NCI-H2029 (cell line): ENCODE measurements at places on chromosomes 2 and 18.

- DNase-seq: no peak
These were observed 108.4 kb upstream of the MCFD2 start for GRCh38 chr2:47024046-47024445.

- no peak for DNase-seq
These were observed 35.9 kb upstream of the MGAT5 start for GRCh38 chr2:134217924-134218323.

DNA sequence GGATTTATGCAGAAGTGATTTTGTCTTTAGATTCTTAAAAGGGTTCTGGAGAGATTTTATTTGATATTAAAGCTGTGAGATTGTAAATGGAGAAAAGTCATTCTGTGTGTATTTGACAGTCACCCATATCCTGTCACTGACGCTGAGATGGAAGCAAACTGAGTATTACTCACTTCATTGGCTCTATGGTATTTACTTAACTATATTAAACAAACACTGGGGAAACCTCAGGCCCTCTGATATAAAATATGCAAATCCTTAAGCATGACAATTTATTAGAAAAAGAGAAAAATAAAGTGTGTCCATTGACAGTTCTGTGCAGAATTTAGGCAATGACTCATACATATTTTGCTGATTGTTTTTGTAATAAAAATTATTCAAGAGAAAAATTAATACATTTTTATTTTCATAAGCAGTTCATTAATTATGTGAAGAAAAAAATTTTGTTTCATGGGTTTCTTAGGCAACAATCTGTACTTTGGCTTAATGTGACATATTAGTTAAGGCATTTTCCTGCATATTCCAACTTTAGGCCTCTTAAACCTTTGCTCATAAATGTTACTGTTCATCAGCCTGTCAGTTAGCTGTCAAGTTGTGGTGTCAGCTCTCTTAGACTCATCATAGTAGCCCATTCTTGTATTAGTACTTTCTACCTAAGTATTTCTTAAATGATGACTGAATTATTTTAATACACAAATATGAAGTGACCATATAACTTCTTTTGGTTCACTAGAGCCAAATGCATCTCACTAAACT, 99.9 kb downstream of the PARD3B start:
- DNase-seq: no peak

GRCh38 chr2:48915884-48916283, 160.4 kb upstream of the LHCGR start:
- no peak for DNase-seq

DNA sequence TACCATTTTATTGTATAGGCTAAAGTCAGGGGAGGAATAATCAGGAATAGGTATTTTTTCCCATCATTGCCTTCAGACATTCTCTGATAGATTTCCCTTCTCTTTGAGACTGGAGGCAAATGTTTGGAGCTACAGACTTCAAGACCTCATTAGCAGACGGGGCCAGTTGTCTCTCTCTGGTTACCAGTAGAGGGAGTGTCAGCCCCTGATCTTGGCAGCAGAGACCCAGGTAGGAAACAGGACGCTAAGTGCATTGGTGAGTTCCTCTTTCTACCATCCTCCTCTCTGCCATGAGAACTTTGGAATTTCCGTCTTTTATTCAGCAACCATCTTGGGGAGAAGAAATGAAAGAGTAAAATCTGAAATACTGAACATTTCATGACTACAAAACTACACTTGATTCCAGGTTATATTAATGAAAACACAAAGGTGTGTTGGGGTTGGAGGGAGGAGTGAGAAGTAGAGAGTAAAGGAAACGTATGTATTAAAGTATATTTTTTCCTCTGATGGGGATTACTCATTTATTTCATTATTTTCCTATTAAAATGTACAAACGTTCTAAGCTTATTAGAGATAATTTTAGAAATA, 186.2 kb upstream of the GCFC2 start:
- no peak for DNase-seq

- DNase-seq: peak; percentile 50
These were observed 1.1 kb upstream of the MAB21L4 start for GRCh38 chr2:240896871-240897692.

DNA sequence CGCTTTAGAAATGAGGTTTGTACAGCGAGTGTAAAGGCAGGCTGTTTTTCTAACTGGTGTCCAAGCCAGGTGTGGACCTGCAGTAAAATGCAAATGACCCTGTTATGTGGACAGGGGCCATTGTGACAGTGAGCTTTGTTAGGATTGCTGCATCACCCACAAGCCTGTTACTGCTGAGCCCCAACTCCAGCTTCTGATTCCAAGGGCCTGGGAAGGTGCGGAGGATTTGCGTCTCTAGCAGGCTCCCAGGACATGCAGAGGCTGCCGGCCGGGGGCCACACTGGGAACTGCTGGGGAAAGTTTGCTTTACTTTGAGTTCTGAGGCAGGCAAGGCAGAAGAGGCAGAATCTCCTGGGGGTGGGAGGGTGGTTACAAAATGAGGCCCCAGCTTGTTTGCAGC, 164.1 kb downstream of the GLI2 start:
- no peak for DNase-seq

DNA sequence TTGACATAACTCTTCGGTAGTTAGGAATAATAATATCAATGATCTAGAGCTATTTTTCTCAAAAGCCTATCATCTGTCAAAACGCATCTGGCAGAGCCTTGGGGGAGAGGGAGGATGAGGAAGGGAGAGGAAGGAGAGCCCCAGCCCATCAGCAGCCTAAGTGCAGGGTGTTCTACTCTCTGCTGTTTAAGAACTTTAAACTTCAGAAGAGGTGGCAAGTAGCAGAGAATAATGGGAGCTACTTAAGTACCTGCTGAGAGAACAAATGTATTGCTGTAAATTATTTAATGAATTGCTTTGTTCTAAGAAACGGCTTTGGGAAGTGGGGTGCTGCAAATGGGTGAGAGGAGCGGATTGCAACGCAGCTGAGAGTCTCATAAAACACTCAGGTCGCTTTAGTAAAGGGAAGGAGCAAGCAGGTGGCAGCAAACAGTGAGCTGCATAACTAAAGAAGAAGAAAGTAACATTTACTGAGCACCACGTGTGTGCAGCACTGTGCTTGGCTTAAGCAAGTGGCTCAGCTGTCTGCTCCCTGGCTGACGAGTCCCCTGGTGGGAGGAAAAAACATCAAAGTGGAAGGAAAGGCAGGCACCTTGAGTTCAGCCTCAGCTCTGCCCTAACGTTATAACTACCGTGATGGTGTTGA, 26.3 kb upstream of the SH3RF3 start:
- DNase-seq: no peak

GRCh38 chr2:37659723-37660122, 11.7 kb downstream of the CDC42EP3 start:
- DNase-seq: no peak

GRCh38 chr18:79533591-79533990, 137.9 kb downstream of the NFATC1 start:
- DNase-seq: no peak

GRCh38 chr18:72940986-72941385, 73.2 kb upstream of the NETO1 start:
- no peak for DNase-seq

- DNase-seq: no peak
These were observed 529.1 kb upstream of the HNMT start for GRCh38 chr2:137435162-137435561.

GRCh38 chr2:72923833-72924352, 6.6 kb downstream of the EMX1 start:
- DNase-seq: no peak

GRCh38 chr2:70948337-70949003, 12.8 kb downstream of the ATP6V1B1 start:
- DNase-seq: peak; percentile 50

- no peak for DNase-seq
These were observed 943.1 kb upstream of the LRRTM1 start for GRCh38 chr2:81247648-81248047.

DNA sequence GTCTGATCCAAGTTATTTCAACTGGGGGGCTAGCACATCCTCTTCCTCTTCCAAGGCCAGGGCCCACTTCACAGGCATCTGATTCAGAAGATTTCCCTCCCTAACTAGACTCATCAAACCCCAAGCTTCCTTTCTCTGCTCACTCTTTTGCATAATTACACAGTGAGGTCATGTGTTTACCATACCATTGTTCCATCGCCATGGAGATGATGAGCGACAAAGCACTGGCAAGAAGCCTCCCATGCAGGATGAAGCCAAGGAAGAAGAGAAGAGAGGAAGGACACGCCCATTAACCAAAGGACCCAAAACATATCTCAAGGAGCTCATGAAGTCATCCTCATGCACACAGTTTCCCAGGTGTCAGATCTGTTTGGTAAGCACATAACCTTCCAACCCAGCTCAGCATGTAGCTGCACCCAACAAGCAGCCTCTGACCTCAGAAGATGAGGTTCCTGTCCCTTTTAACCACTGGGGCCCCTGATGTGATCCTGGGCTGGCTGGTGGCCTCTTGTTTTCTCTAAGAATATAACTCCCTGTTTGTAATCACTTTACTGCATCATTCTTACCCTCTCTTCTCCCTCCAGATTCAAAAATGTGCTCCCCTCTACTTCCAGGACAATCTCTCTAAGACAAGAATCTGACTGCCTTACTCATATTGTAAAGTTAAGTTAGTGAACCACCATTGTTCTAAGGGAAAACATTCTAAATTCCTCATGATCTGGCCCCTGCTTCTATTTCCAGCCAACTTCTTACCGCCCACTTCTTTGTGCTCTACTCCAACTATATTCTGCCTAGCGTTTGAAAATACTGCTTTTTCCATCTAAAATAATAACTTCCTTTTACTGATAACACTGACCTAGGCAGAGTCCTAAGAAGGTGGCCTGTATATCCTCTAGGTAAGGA, 190.1 kb downstream of the TTC32 start:
- DNase-seq: peak; percentile 85

DNA sequence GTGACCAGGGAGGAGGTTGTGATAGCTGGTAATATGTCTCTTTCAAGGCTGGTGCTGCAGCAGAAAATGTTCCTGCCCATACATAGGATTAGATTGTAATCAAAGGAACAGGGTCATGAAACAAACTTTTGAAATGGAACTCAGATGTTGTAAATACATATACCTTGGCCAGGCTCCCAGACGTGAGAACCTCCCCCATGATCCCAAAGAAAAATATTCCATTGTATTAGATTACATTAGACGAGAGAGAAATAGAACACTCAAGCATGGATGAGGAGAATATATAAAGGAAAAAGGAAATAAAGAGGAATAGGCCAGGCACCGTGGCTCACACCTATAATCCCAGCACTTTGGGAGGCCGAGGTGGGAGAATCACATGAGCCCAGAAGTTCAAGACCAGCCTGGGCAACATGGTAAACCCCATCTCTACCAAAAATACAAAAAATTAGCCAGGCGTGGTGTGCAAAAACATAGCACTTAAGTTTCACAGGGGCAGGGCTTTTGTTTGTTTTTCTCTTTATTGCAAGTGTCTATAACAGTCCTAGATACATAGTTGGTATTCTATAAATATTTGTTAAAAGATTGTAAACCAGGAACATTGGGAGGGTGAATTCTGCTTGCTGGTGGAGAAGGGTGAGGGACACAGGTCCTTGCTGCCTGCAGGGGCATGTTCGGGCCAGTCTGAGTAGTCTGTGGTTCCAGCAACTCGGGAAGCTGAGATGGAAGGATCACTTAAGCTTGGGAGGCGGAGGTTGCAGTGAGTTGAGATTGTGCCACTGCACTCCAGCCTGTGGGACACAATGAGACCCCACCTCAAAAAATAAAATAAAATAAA, 52.8 kb downstream of the RPL37A start:
- DNase-seq: peak; percentile 6

- no peak for DNase-seq
These were observed 169.4 kb downstream of the SMAD7 start for GRCh38 chr18:48781163-48781987.

- no peak for DNase-seq
These were observed 1.1 kb downstream of the STRN start for GRCh38 chr2:36965206-36965605.

- DNase-seq: no peak
These were observed 927.7 kb upstream of the CDH2 start for GRCh38 chr18:29104671-29105070.

DNA sequence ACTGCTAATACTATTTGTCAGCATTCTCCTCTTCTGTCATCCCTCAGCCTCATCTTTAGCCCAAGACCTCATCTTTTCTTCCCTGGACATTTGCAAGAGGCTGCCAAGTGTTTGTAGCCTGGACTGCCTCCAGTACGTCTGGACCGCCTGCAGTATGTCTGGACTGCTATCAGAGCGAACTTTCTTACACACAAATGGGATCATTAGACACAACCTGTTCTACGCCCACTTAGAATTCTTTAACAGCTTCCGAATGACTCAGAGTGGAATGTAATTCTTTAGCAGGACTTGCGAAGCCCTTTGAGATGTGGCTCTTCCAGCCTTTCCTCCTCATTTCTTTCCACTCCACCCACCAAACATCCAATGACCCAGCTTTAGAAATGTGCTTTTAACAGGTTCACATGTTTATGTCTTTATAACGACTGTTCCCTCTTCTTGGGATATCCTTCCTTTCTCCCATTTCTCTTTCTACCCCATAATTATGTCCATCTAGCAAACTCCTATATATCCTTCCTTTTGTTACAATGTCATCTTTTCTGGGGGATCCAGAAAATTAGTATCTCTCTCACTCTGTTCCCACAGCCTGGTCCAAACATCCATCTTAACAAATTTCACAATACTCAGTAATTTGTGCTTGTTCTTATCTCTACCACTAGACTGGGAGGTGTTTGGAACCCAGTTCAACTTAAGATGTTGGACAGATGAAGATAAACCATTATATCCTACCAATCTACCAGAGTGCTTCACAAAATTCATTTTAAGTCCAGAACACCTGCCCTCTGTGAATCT, 171.3 kb upstream of the PGAP1 start:
- no peak for DNase-seq

- DNase-seq: no peak
These were observed 29.9 kb downstream of the PTPN18 start for GRCh38 chr2:130385709-130386108.

DNA sequence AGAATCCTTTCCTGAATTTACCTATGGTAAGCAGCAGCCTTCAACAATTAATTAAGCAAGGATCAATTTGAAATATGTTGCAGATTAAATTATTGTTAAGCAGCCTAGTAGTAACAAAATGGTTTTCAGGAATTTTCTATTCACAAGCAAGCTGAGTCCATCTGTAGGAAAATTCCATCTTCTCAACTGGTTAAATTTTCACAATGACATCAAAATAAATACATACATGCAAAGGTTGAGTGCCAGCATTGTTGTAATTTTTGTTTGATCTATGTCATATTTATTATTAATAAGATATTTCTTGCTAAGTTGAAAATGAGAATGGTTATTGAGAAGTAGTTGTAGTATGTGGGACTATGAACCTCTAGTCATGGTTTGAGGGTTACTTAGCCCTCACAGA, 15.3 kb upstream of the TFPI start:
- DNase-seq: no peak

GRCh38 chr2:7108792-7109532, 191.8 kb downstream of the RNF144A start:
- no peak for DNase-seq

- DNase-seq: no peak
These were observed 31.6 kb downstream of the THNSL2 start for GRCh38 chr2:88201811-88202169.

- DNase-seq: no peak
These were observed 39.5 kb upstream of the FIGN start for GRCh38 chr2:163775304-163775703.

GRCh38 chr2:122150524-122151280, 395.3 kb downstream of the TSN start:
- DNase-seq: no peak
